ENCODE measurements at places on chromosomes 1 and 21.

DNA sequence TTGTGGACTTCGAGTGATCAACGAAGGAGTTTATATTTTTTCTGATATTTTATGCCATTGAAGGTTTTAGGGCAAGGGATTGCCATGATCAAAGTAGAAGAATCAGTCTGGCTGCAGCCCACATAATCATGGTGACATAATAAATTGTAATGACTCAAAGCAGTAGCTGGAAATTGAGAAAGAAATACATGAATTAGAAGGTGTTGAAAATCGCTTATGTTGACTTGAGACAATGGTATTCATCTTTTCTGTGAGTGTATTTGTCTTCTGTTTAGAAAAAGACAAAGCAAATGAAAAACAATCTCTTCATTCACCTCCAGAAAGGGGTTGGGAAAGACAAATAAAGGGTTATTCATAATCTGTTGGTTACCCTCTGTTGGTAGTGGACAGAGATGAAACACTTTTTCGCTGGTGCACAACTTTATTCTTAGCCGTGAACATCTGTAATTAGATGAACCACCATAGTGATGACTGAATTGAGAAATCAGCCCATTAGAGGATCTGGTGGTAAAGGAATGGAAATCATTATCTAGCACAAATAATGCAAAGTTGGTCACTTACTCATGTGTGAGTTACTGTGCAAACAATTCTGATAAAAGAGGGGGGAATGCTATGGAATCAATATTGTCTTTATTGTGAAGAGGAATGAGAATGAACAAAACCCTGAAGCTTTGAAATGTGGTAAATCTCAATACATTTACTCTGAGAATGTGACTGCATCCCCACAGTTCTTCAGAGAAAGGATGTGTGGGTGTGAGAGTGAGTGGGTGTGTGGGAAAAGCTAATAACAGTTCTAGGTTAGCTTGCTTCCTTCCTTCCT is 121.8 kb downstream of the NTNG1 start:
- no peak for DNase-seq

GRCh38 chr1:223718850-223719249 is 6.5 kb downstream of the CAPN2 start:
- DNase-seq, result no peak

DNA sequence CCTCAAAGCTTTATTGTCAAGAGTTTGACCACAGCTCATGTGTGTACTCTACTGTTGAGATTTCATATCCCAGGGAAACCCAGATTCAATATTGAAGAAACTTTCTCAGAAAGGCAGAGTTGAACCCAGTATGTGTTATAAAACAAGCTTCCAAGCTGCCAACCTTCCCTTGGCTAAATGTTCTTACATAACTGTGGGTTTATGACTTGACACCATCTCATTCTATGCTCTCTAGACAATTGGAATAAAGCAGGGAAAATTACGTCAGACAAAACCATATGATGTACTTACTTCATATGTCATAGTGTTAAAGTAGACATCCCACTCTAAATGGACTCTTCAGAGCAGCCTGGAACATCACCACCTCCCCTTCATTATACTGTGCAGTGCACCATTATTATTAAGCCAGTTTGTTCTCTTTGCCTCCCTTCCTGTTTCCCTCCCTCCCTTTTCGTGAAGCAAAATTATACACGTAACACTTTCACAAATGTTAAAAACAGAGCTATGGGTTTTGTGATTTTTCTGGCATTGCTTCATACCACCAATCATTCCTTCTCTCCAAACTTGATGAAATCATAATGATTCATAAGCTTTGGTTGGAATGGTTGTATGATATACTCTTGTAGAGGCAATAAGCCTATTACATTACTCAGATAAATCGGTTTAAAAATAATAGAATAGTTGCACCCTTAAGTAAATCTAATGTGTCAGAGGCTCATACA is 507.2 kb downstream of the LTN1 start:
- DNase-seq, result peak; percentile 61

GRCh38 chr1:74504125-74504932 is 8.1 kb downstream of the LRRC53 start:
- no peak for DNase-seq
